CD4-positive, alpha-beta T cell treated with Interleukin-15 for 4 hours (primary cell): ENCODE measurements at places on chromosomes 16 and 17.
A peak's percentile ranks its signal among the peaks of the same experiment; 100 is the strongest.

DNA sequence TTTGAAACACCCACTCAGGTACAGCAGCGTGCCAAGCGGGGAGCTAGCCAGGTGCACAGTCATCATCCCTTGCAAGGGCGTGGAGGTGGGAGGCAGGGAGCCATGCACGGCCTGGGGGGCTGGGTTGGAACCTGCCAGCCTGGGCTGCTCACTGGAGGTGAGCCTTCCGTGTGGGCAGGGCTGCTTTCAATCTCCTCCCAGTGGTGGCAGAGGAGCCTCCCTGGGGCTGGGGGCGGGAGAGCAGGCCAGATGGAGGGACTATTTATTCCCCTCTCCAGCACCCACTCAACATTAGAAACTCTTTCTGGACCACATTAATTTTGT lies 90.3 kb downstream of the KATNIP start:
- no peak for DNase-seq

- peak; percentile 90 for DNase-seq
Measured at GRCh38 chr17:40560592-40561293, 4.5 kb downstream of the CCR7 start.

DNA sequence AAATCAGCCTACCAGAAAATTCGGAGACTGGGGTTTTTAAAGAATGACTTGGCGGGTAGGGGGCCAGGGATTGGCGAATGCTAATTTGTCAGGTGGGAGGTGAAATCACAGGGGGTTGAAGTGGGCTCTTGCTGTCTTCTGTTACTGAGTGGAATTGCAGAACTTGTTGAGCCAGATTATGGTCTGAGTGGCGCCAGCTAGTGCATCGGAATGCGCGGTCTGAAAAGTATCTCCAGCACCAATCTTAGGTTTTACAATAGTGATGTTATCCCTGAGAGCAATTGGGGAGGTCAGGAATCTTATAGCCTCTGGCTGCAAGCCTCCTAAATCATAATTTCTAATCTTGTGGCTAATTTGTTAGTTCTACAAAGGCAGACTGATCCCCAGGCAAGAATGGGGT lies 762 bp upstream of the RBL2 start:
- DNase-seq = no peak

GRCh38 chr16:30874244-30874820 lies 19.5 kb downstream of the BCL7C start:
- no peak for DNase-seq

- no peak for DNase-seq
Measured at GRCh38 chr17:79251824-79252223, 177.2 kb downstream of the ENGASE start.

DNA sequence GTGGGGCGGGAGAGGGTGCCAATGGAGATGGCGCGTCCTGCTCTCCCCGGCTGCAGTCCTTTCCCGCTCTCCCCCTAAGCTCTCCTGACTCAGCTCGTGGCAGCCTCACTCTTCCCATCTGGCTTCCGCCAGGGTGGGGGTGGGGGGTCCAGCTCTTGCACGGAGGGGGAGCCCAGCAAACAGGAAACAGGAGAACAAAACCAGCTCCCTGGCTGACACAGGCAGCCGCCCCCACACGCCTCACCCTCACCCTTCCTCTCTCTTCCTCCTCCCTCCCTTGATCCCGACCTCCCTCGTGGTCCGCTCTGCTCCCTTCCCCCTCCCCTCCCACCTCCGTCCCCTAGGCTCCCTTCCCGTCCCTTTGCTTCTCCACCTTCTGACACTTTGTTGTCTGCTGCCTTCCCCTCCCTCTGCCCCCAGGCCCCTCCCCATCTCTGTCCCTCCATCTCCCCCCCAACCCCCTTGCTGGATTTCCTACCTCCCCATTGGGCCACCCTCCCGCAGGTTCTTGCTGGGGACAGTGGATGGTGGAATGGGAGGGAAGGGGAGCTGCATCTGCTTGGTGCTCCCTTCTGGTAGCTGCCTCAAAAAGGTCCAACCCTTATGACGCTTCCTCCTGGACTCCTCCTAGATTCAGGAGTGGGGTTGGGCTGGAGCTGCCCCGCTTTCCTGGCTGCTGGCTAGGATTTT lies 23.7 kb downstream of the ARHGAP23 start:
- no peak for DNase-seq

DNA sequence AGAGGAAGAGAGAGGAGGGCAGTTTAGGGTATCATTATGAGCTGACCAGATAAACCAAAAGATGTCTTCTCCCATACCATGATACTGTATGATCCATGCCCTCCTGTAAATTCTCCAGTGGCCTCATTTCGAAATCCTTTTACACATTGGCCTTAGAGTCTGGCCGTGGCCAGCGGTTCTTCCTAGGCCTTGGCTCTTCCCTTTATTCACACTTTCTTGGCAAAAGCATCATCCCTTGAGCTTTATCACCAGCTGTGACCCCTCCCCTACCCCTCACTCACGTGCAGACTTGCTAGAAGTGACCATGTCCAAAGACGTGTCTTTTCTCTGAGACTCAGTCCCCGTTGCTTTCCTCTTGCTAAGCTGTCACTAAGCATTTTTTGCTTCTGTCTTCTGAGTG lies 22.8 kb downstream of the KATNIP start:
- no peak for DNase-seq
